ENCODE measurements at places on chromosomes 2 and 18. TPM values are rescaled to one million over a fixed set of nuclear protein-coding genes. Genes with fewer than 3 reads are reported as not detected.

PIEZO2 gene
- polyA plus RNA-seq, result not detected

EPB41L3 gene
- polyA plus RNA-seq, result 0.14 TPM

UBE2E3 gene
- polyA plus RNA-seq, result 85.4 TPM

SDC1 gene
- polyA plus RNA-seq, result 890 TPM

NAT8 gene
- polyA plus RNA-seq, result not detected

IL37 gene
- 0.43 TPM for polyA plus RNA-seq

PSMA8 gene
- not detected for polyA plus RNA-seq

C2orf78 gene
- not detected for polyA plus RNA-seq

MFSD6 gene
- polyA plus RNA-seq, result 3.1 TPM

COMMD1 gene
- polyA plus RNA-seq, result 63.9 TPM

DSG4 gene
- polyA plus RNA-seq, result not detected

CETN1 gene
- not detected for polyA plus RNA-seq

INHA gene
- polyA plus RNA-seq, result 0.14 TPM

CAD gene
- polyA plus RNA-seq, result 47.9 TPM

USP40 gene
- polyA plus RNA-seq, result 25.0 TPM

ZNF2 gene
- 1.4 TPM for polyA plus RNA-seq

GAL3ST2 gene
- not detected for polyA plus RNA-seq

MC4R gene
- polyA plus RNA-seq, result not detected

HOXD9 gene
- polyA plus RNA-seq, result 0.21 TPM

PAIP2B gene
- 0.48 TPM for polyA plus RNA-seq

TWIST2 gene
- 32.5 TPM for polyA plus RNA-seq

SLC40A1 gene
- 0.02 TPM for polyA plus RNA-seq

RFX8 gene
- polyA plus RNA-seq, result 0.22 TPM

TMEM131 gene
- polyA plus RNA-seq, result 8.4 TPM

CIB4 gene
- polyA plus RNA-seq, result not detected

MBOAT2 gene
- 42.0 TPM for polyA plus RNA-seq

OTOS gene
- not detected for polyA plus RNA-seq

IL18R1 gene
- 0.60 TPM for polyA plus RNA-seq

ABCG5 gene
- polyA plus RNA-seq, result not detected

TGFA gene
- polyA plus RNA-seq, result 37.1 TPM

CCDC150 gene
- polyA plus RNA-seq, result 2.4 TPM

MYL1 gene
- polyA plus RNA-seq, result not detected

ITPRIPL1 gene
- polyA plus RNA-seq, result 3.2 TPM

EDAR gene
- not detected for polyA plus RNA-seq

ANKRD30B gene
- polyA plus RNA-seq, result not detected

INPP5D gene
- polyA plus RNA-seq, result 15.2 TPM

NTSR2 gene
- polyA plus RNA-seq, result not detected

GRP gene
- polyA plus RNA-seq, result not detected

RNF125 gene
- polyA plus RNA-seq, result 0.75 TPM

UGT1A10 gene
- polyA plus RNA-seq, result 0.35 TPM

CRACDL gene
- 1.4 TPM for polyA plus RNA-seq

GPR45 gene
- polyA plus RNA-seq, result not detected

ME2 gene
- polyA plus RNA-seq, result 23.4 TPM
